Mucosa of gallbladder (tissue), 1 donor: ENCODE measurements at places on chromosomes 11 and 22.
A peak's percentile ranks its signal among the peaks of the same experiment; 100 is the strongest.

- DNase-seq: peak; percentile 13
Observed at GRCh38 chr11:35969089-35970042, 25.5 kb downstream of the LDLRAD3 start.

GRCh38 chr22:40509401-40510134, 127.0 kb downstream of the MRTFA start:
- DNase-seq: peak; percentile 62

GRCh38 chr11:93662175-93662570, 691 bp downstream of the CEP295 start:
- no peak for DNase-seq

DNA sequence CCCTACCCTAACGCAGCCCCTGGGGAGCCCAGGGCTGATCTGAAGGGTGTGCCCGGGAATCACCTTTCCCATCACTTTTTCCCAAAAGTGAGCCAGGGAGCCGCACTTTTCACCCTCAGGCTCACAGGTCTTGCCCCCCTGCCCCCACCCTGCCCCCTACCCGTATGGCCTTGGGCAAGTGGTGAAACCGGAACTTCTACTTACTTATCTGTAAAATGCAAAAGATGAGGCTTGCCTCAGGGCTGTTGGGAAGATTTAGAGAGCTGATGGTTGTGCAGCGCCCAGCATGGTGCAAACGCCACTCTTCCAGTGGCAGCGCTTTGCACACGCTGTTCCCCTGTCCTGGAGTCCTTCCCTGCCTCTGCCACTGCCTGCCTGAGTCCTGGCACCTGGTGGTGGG, 8.0 kb downstream of the SYT12 start:
- no peak for DNase-seq

DNA sequence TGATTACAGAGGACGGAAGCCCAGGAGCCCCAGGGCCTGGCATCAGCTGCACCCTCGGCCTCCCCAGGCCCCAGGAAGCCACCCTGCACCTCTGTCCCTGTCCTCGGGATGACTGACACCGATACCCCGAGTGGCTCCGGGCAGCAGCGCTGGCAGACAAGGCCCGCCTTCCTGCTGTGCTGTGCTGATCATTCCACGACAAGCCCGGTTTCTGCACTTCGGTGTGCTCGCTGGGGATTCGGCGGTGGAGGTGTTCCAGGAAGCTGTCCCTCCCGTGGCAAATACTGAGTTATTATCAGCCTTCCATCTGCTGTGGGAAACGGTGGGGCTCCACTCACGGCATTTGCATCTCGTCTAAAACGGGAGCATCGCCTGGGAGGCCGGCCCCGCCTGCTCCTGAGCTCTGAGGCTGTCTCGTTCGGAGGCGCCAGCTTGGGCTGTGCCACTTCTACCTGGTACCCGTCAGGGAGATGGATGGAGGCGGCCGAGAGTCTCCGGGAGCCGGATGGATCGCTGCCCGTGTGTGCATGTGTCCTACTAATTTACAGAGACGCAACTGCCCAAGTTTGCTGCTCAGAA, 506.1 kb downstream of the BRD1 start:
- DNase-seq: peak; percentile 7

DNA sequence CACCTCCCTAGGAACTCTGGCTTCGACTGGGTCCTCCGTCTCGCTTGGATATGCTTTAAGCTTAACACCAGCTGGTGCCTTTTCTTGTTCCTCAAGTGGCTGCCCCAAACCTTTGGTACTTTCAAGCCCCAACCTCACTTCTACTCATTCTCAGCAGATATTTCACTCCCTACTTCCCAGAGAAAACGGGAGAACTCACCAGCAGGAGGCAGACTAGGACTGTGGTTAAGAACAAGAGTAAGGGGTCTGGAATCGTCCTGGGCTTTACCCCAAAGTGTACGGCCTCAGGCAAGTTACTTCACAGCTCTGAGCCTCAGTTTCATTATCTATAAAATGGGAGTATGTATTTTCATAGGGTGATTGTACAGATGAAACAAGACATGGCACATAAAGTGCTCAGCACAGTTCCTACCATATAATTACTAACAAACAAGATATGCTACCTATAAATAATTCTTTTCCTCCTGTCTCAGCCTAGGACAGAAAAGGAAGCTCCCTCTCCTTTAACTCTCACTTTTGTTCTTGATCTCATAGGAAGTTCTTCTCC, 37.8 kb downstream of the PAMR1 start:
- peak; percentile 26 for DNase-seq

DNA sequence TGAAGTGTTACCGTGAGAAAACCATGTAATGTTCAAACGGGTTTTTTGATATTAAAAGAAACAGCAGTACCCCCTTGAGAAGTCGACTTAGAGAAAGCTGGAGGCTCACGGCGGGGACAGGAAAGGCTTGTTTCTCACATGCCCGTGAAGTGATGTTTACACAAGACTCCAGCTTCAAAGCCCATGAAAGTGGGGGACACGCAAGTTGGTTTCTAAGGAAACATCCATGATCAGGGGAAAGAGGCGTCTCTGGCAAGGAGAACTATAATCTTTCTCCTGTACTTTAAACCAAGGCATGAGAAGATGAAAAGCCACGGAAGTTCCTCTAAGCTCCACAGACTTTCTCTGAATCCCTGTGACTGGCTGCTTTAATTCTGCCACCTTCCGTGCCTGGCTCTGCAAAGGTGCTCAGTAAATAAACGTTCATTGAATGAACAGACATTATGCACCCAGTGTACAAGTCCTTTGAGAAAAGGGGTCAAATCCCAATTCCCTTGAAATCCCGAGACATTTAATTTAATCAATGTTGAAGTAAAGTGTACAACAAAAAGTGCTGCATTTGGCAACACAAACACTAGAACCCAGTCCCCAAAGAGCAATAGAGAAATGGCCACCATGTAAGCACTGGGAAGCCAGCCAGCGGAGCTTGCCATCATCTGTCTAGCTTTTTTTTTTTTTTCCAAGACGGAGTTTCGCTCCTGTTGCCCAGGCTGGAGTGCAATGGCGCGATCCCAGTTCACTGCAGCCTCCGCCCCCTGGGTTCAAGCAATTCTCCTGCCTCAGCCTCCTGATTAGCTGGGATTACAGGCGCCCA, 58.7 kb downstream of the AHNAK start:
- no peak for DNase-seq

DNA sequence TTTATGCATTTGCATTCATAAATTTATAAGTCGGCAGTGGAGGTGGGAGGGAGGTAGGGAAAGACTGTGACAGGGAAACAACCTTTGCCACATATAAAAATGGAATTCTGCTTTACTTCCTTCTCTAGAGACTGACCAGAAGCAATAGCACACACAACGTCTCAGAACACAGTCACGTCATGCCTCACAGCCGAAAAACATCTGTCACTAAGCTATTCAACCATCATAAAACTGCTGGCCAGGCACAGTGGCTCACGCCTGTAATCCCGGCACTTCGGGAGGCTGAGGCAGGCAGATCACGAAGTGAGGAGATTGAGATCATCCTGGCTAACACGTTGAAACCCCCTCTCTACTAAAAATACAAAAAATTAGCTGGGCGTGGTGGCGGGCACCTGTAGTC, 101.0 kb upstream of the CHRM4 start:
- no peak for DNase-seq

- DNase-seq: peak; percentile 64
Observed at GRCh38 chr11:13053255-13053917, 44.3 kb downstream of the RASSF10 start.
